ENCODE measurements at places on chromosomes 11 and 22.

GRCh38 chr22:29701155-29701999 is 18.4 kb upstream of the CABP7 start:
- DNase-seq = peak; percentile 21

DNA sequence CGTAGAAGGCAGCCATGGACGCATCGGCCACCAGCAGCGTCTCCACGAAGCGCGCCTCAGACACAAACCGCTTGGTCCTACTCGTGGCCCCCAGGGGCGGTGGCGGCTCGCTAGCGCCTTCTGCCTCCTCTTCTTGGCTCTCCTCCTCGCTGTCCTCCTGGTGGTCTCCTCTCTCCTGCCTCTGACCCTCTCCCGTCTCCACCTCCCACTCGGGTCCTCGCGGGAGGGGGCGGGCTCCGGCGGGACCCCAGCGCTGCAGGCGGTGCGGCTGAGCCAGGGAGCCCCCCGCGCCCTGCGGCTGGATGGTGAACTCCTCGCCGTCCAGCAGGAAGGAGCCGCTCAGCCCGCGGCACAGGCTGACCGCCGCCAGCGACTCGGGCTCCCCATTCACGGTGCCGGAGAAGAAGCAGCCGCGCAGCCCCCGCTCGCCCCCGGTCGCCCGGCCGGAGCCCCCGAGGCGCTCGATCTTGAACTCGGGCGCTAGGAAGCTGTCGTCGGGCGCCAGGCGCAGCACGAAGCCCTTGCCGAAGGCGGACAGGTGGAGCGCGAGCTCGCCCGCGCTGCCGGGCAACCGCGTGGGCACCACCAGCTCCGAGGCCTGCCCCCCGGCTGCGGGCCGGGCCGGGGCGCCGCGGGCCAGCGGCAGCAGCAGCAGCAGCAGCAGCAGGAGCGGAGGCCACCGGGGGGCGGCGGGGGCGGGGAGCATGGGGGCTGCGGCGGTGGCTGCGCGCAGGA is 661 bp downstream of the ADAMTS8 start:
- DNase-seq = no peak

DNA sequence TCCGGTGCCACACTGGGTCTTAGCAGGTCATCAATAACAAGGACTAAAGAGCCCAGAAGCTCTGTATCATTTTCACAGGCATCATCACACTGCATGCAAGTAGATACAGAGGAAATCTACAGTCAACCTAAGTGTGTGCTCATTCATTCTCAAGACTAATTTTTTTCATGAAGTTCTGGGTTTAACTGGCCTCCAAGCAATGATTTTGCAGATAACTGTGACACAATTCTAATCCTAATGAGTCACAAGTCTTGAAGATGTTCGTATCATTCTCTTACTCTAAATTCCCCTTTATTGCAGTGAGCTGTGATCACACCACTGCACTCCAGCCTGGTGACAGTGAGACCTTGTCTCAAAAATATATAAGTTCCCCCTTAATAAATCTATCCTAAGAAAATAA is 2.5 kb downstream of the OR52W1 start:
- DNase-seq = no peak

- DNase-seq = no peak
Observed at GRCh38 chr11:44380009-44380313, 70.0 kb upstream of the ALX4 start.

- no peak for DNase-seq
Observed at GRCh38 chr11:44817207-44817949, 90.6 kb downstream of the TSPAN18 start.

- DNase-seq = no peak
Observed at GRCh38 chr11:33542921-33543320, 157.7 kb downstream of the C11orf91 start.

GRCh38 chr11:7648264-7648663 is 25.0 kb downstream of the CYB5R2 start:
- no peak for DNase-seq

- DNase-seq = no peak
Observed at GRCh38 chr22:37777122-37777687, 30.5 kb upstream of the GCAT start.

GRCh38 chr11:55401011-55401410 is 33.2 kb downstream of the OR4A15 start:
- no peak for DNase-seq

DNA sequence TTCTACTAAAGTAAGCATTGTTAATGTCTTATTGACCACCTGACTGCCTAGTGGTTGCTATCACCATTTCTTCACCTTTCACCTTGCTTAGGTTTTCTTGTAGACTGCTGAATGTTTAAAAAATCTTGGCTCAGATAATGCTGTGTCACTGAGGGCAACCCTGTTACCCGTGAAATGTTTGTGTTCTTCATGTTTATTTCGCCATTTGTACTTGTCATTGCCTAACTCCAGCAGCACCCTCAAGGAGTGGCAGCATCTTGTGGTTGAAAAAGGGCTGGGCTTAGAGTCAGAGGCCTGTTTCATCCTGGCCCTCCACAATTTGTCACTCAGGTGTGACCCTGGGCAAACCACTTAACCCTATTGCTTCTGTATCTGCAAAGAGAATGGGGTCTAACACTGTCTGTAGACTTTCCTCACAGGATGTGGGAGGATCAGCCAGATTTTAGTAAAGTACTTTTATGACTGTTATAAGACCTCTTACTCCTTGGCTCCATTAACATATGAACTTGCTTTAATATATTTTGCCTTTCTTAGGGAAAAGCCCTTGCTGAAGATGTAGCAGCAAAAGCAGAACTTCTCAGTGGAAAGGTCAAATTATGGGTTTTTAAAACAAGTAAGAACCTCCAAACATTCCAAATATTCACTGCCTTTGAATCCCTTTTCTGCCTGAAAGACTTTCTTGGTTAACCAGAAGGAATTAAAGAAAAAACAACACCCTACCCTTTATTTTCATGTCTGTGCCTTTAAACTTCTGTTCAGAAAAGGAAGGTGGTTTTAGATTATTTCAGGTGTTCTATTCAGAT is 154.5 kb upstream of the C11orf87 start:
- DNase-seq = no peak

Data from NCI-H524 treated with DMSO at 0.1 percent for 48 hours (cell line).